Pancreas (tissue), 10 donors: ENCODE measurements at places on chromosomes 6 and 20.
A peak's percentile ranks its signal among the peaks of the same experiment; 100 is the strongest.

DNA sequence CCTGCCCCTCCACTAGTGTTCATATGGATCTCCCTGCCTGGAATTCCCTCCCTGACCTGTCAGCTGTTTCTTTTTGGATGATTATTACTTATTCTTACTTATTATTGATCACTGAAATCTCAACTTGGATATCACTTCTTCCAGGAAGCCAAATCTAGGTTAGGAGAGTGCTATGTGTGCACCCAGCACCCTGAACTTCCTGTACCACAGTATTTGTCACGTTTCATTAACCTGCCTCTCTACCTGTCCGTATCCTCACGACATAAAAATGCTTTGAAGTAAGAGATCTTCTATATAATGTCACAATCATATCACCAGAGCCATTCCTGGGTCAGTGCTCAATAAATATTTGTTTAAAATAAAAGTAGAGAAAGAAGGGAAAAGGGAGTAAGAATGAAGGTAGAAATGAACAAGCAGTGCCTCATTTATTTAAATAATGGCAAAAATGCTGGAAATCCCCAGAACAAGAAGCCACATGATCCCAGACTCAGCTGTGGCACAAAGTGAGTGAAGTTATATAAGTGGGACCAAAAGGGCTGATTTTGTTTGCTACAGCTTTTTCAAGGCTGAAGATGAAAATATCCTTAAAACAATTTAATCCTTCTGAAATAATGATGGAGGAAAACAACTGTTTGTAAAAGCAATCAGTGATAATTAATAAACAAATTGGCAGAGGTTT is 88.0 kb upstream of the MANEA start:
- DNase-seq = no peak

- no peak for DNase-seq
Observed at GRCh38 chr6:169701311-169701953, 397 bp downstream of the WDR27 start.

- DNase-seq = peak; percentile 21
Observed at GRCh38 chr20:45095805-45096238, 5.1 kb downstream of the KCNS1 start.

DNA sequence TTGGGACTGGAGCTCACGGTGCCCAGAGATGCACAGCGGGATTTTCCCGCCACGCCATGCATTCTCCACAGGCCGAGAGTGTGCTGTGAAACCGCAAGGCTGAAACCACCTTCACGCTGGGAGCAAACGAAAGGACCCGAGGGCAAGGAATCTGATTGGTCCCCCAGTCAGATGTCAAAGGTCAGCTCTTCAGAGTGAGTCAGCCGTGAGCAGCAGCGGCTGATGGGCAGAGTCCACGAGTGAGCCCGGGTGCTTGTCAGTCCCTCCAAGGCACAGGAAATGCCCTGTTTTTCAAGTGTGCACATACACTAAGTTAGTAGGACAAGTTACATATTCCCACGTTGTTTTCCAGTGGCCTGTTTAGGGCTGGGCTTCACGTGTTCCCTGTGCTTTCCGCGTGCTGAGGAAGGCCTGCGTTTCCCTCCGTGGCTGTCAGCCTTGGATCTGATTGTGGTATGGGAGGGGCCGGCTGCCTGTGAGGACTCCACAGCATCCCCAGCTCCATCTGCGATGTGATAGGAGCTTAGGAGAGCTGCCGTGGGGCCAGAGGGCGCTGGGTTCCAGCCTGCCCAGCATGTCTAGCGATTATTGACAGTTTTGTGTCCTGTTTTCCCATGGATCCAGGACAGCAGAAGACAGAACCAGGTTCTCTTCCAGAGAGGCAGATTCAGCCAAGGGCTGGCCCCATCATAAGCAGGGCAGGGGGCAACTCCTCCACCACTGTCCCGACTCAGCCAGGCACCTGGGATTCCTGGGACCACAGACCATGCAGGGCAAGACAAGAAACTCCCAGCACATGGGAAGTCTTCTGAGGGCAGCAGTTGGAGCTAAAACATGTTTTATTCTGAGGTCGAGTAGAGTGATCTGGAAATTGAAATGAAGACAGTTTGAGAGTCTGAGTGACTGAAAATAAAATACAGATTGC is 38.2 kb upstream of the FRMD1 start:
- no peak for DNase-seq

DNA sequence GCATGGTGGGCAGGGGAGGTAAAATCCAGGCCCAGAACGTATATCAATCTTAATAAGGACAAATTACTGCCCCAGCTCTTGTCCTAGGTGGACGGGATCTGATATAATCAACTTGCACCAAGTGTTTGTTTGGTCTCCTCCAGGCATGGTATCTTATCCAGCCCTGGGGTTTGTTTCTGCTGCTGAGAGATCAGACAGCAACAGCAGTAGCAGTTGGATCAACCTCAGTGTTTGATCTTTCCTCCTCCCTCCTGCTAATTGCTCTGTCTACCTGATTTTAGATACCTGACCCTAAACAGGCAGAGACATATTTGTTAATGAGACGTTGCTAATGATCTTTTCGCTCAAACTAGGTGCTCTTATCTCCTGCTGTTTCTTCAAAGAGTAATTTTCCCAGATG is 100.4 kb upstream of the BACH2 start:
- DNase-seq = no peak

DNA sequence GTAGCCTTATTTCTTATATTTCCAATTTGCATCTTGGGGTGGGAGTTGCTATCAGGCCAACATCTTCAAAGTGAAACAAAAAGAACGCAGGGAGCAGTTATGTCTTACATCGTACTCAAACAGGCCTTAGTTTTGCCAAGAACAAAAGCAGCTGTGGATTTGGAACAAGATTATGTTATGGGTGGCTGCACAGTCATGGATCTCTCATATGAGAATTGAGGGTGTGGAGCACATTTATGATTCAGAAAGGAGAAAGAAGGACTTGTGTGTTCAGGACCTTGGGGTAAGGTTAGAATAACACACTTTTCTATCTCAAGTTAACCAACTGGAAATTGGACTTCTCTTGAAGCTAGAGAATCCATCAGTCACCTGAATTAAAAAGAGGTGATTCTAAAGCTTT is 259.9 kb downstream of the FOXA2 start:
- no peak for DNase-seq
